SW480 (cell line): ENCODE measurements at places on chromosomes 2 and 18.

DNA sequence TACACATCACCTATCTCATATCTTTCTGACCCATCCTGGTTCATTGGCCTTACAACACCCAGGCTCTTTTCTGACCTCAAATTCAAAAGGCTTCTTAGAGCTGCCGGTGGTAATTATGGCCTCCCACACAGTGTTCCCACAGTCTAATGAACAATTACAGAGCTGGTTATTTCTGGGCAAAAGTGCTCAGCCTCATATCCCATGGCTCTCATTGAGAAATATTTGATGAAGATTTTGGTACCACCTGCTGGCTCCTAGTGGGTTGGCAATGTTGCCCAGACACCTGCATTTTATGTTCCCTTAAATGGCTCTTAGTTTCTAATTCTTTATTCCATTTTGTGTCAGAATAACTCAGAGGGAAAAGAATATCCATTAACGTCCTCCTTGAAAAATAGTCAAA, 20.1 kb upstream of the SCYGR2 start:
- no peak for DNase-seq

- no peak for DNase-seq
Observed at GRCh38 chr2:190280565-190281350, 38.9 kb downstream of the HIBCH start.

GRCh38 chr18:2444201-2444875, 127.0 kb downstream of the METTL4 start:
- DNase-seq: no peak

- DNase-seq: no peak
Observed at GRCh38 chr2:111216811-111217652, 96.3 kb downstream of the BCL2L11 start.

DNA sequence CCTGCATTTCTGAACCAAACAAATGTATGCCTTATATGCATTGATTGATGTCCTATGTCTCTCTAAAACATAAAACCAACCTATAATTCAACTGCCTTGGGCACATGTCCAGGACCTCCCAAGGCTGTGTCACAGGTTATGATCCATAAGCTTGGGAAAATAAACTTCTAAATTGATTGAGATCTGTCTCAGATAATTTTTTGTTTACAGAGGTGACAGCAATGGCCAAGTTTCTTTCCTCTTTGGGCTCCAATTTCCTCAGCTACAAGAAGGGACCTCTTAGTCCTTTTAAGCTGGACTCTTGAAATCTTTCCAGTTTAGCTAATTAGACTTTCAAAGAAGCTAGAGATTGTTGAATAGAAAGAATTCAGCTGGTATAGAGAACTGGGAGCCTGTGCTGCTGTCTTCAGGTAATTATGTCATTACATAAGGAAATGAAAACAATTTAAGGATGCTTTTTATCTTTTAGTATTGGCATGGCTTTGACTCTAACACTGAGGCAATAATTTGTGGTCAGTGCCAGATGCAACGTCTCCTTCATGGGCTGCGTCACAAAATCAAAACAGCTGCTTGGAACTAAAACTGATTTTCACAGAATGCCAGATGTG, 412.1 kb upstream of the TRIB2 start:
- no peak for DNase-seq

DNA sequence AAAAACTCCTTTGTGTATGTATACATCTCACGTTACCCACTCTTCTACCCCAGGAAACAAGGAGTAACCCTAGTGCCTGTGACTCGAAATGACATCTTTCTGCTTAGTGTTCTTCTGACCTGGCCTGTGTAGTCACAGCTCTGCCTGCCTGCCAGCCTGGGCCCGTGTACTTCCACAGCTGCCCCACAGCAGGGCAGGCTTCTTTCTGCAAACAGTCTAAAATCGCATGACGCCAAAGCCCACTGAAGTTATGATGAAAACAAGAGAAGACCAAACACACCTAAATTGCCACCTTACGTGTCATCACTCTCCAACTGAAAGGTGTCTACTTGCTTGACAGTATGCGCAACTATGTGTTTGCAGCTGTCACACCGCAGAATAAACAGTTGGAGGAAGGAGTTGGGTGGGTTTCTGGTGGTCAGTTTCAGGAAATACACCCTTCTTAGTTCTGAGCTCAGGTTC, 1.5 kb downstream of the GAREM1 start:
- DNase-seq: peak; percentile 38

GRCh38 chr2:65349863-65350262, 82.5 kb downstream of the SPRED2 start:
- no peak for DNase-seq

GRCh38 chr2:55618025-55618274, 528 bp upstream of the PPP4R3B start:
- no peak for DNase-seq

GRCh38 chr2:20169796-20170703, 54.9 kb downstream of the SDC1 start:
- no peak for DNase-seq

GRCh38 chr2:150617351-150617978, 130.0 kb upstream of the RND3 start:
- no peak for DNase-seq

GRCh38 chr2:219428469-219428868, 6.2 kb upstream of the SPEG start:
- DNase-seq: no peak

- DNase-seq: no peak
Observed at GRCh38 chr2:26540961-26541360, 63.0 kb upstream of the OTOF start.

DNA sequence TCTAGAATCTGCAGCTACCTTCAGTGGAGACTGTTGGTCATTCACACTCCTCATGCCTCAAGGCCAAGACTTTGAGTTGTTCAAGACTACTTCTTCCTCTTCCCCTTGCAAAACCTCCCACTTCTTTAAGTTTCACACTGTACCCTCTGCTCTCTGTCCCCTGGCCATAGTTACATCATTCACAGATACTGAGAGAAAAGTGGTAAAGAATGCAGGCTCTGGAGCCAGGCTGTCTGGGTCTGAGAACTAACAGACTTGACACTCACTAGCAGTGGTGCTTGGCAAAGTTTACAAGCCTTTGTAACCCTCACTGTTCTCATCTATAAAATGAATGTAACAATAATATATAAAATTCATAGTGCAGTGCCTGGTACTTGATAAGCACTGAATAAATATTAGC, 61.8 kb downstream of the CDH20 start:
- DNase-seq: no peak

DNA sequence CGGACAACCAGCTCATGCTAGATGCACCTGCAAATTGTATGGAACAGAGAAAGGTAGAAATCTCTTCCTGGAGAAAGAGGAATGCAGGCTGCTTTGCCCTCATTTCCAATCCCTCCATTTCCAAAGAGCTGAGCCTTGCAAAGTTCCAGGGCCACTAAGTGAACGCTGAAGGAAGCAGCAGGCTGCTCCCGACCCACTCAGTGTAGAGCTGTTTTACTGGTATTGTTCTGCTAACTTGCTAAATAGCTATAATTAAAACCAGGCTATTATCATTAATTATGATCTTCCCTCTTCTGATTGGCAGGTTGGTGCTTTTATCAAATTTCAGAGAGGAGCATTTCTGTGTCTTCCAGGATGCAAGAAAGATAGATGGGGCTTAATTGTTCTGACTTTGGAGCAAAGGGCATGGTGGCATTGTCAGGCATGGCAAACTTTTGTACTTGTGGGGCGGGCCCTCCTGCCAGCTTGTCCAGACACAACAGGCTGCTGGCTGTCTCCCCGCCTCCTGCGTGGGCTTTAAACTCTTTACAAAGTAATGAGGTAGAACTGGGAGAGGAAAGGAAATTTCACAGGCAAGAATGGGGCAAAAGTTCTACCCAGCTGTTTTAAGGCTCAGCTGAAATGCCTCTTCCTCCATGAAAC, 40.2 kb downstream of the ALK start:
- DNase-seq: no peak

DNA sequence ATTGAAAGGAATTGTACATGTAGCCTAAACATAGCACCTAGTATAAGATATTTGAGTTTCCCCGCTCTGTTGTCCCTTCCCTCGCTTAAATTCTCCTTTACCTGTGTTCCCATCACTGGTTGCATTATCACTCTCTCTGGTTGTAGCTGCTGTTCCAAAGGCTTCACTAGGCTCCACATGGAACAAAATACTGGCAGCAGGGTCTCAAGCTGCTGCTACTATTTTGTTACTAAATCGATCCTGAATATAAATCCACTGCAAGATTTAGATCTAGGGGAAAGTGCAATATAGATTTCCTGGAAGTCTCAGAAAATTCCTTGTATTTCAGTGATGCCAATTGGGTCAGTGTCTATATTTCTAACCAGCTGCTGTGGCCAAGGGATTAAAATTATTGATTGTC, 443.5 kb downstream of the SATB2 start:
- DNase-seq: no peak

GRCh38 chr2:71458413-71459083, 5.2 kb downstream of the DYSF start:
- DNase-seq: peak; percentile 41

DNA sequence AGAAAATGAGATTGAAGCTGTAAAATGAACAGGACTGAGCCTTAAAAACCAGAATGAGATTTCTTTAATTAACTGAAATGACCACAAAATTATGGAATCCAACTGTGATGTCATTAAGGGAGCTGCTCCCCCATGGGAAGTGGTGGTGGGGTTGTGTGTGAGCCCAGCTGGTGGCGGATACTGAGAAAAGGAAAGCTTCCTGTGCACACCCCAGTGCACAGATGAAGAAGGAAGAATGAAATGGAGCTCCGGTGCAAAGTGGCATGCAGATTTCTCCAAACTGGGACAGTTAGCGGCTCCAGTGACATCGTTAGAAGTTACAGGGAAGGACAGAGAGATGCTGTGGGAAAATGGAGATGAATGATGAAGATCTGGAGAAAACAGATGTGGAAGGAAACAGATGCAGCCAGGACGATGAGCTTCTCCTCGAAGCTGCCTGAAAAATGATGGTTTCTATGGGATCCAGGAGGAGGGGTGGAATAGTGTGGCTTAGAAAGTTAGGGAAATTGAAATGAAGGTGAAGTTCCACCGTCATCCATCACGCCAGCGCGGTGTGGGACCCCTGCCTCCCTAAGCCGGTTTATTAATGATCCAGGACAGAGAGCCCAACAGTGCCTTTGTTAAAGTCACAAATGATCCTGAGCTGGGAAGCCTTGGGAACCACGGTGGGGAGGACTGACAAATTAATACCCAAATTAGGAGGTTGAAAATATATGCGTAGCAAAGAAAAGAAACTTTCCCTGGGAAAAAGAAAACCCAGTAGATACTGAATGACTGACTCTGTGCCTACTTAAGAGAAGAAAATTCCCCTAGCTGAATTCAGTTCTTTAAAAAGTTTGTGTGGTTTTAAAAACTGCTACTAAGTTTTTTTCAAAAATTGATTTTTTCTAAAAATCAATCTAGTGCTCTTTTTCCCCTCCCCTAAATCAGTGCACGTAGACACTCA, 77.2 kb downstream of the TSN start:
- DNase-seq: no peak

DNA sequence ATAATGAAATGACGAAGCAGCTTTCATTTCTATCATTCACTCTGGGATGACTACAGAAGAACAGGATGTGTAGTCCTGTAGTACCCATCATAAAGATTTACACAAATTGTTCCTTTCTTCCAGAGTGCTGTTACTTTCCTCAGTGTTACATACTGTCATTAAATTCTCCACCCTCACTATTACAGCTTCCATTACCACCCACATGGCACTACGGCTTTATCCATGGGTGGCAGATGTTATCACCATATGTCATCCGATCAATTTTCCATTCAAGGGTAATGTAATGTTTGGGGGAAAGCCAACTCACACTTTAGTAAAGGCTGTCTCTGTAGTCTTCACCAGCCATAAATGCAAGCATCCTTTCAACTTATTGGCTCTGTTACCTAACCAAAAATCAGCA, 7.1 kb upstream of the CSRNP3 start:
- no peak for DNase-seq

- no peak for DNase-seq
Observed at GRCh38 chr2:96888072-96889011, 18.5 kb upstream of the SEMA4C start.

DNA sequence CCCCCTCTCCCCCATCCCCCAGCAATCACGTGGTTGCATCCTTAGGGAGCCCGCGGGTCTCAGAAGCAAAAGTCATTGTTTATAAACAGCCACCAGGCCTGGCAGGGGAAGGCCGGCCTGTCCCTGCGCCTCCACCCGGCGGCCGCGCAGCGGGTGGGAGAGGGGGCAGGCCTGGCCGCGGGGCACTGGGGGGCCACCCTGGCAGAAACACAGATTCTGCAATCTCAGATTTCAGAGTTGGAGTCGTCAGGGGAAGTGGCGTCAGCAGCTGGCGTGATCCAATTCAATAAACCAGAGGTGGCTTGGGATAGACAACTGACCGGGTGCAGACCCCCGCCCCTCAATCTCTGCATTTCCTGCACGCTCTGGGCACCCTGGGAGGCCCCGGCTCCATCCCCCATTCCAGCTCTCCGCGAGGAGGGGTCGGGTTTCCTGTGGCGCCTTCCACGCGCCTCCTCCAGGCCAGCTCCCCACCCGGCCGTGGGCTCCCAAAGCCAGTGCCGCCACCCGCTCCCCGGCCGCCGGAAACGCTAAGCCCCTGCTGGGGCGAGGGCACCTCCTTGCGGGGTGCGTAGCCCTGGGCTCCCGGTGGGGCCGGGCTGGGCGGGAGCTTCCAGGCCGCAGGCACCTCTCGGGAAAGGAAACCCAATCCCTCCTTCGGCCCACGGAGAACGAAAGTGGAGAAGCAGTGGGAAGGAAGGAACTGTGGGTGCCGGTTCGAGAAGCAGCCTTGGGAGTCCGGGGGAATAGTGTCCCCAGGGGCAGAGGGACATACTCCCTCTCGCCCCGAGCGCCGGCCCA, 1.1 kb downstream of the BIN1 start:
- peak; percentile 16 for DNase-seq

DNA sequence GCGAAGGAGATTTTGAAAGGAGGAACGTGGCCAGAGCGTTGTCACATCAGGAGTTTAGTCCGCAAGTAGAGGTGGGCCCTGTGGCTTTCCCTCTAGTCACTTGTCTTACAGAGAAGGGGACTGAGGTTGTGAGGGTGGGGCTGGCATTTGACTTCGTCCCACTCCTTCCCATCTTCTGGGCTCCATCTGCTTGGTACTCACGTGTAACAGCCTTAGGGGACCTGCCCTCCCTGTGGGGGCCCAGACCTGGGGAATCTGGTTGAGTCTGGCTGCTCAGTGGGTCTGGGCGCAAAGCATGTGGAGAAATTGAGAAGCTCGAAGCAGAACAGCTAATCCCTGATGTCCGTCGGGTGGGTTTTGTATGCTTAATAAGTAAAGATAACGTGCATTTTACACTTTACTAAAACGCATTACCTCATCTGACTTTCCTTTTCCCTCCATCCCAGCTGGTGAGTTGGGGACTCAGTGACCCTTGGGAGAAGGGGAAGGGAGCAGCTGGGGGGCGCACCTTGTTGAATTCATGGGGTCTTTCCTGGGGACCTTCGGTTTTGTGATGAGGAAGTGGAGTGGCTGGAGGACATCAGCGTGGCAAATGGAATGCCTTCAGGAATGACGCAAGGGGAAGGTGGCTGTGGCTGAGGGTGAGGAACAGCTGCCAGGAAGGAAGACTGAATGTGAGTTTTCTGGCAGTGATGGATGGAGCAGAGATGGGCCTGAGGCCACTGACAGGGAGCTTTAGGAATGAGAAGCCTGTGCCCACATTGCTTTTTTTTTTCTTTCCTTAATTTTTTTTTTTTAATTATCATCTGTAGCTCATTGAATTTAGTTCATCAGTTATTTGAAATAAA, 44.8 kb downstream of the ASAP2 start:
- no peak for DNase-seq

- no peak for DNase-seq
Observed at GRCh38 chr2:39050109-39050508, 70.7 kb downstream of the SOS1 start.
